ENCODE measurements at places on chromosomes 2 and 18. TPM values are rescaled to one million over a fixed set of nuclear protein-coding genes. Genes with fewer than 3 reads are reported as not detected.
A peak's percentile ranks its signal among the peaks of the same experiment; 100 is the strongest.

The SOX11 gene
- total RNA-seq, result not detected

The TUBA4B gene
- total RNA-seq, result not detected

The RUFY4 gene
- total RNA-seq, result not detected

The STK39 gene
- total RNA-seq, result 2.8 TPM

The FOSL2 gene
- 37.3 TPM for total RNA-seq

The IDH1 gene
- 118 TPM for total RNA-seq

The MREG gene
- total RNA-seq, result 1.9 TPM

The CTAGE1 gene
- total RNA-seq, result not detected

The KLHL14 gene
- total RNA-seq, result 0.39 TPM

The SULT1C4 gene
- 114 TPM for total RNA-seq

The FIGLA gene
- total RNA-seq, result 0.13 TPM

The PUS10 gene
- total RNA-seq, result 5.4 TPM

The FBXO15 gene
- 0.13 TPM for total RNA-seq

DNA sequence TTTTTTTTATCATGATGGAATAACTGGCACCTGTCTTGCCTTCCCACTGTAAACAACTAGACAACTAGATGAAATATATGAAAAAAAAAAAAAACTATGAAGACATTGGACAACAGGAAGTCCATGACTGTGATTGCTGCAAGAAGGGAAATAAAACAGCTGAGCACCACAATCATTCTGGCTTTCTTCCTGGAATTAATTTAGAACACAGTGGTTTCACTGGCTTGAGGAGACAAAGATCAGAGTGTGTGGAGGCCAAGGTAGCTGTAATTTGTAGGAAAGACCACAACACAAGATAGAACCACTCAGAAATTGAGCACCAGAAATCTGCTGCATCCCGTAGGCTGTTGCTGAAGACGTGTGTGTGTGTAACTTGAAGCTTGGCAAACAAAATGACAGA, 121.1 kb upstream of the PID1 start:
- no peak for DNase-seq

DNA sequence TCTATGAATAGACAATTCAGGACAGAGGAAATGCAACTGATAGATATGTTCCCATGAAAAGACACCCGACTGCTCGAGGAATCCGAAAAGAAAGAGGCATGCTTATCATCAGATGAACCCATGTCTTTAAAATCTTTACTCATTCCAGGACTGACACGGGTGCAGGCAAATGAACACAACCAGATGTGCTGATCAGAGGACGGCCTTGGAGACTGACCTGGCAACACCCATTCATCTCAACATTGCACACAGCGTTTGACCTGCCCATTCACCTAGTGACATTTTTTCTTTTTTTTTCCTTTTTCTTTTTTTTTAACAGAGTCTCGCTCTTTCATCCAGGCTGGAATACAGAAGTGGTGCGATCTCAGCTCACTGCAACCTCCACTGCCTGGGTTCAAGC, 377.5 kb downstream of the EIPR1 start:
- no peak for DNase-seq

DNA sequence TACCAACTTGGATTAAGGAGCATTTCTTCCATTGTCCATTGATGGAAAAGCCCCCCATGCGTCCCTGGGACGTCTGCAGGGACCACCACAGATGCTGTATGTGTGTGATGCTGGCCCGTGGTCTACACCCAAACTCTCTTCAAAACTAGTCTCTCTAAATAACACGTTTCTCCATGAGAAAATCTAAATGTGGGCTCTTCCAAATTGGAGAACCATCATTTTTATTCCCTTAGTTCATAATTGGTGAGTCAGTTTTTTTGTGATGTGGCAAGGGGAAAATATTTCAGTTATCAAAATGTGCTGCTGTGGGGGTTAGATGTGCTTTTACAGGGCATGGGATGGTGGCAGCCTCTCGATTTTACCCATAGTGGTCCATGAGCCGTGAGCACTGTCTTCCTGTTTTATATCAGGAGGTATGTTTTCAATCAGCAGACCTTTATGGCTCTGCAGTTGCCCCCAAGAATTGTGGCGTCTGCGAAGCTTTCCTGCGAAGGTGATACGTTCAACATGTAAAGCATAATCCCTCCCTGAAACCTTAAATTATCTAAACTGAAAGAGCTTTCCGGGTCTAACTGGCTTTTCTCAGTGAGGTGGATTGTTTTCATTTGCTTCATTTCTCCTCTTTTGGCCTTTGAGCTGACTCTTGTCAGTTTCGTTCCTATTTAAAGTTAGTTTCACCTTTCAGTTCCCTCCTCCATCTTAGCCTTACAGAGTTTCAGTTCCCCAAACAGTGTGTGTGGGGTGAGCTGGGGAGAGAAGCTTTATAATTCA, 78.4 kb downstream of the SETBP1 start:
- DNase-seq, result no peak

GRCh38 chr2:151043484-151043883, 218.2 kb downstream of the RBM43 start:
- DNase-seq, result no peak

DNA sequence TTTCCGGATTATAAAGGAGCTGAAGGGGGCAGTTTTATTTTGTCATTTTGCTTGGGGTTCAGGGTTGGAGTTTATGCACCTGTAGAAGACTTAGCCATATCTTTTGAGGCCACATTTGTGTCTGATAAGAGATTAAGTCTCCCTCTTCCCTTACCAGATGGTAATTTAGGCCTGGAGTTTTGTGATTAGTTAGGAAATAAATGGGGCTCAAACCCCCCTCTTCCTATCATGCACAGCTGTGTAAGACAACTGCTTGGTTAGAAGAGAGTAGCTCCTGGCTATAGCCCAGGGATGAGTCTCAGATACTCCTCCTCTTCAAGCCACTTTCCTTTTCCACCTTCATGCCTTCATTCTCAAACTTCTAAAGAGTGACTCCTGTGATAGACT, 802 bp upstream of the SAP130 start:
- DNase-seq, result no peak

DNA sequence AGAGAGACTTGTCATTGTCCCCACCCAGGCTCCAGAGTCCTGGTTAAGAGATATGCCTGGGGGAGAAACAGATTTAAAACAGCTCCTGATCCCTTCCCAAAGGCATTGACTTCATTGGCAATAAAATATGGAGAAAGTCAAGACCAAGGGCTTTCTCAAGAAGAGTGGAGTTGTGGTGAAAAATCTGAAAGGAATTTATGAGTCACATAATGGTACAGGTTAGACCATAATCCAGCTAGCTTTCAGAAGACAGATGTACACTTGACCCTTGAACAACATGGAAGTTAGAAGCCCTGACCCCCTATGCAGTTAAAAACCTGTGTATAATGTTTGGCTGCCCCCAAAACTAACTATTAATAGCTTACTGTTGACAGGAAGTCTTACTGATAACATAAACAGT, 599.1 kb upstream of the SOX11 start:
- no peak for DNase-seq

- DNase-seq, result no peak
Measured at GRCh38 chr2:41821167-41821566, 226.7 kb upstream of the PKDCC start.

- peak; percentile 12 for DNase-seq
Measured at GRCh38 chr18:31302991-31303390, 15.0 kb upstream of the DSG1 start.

DNA sequence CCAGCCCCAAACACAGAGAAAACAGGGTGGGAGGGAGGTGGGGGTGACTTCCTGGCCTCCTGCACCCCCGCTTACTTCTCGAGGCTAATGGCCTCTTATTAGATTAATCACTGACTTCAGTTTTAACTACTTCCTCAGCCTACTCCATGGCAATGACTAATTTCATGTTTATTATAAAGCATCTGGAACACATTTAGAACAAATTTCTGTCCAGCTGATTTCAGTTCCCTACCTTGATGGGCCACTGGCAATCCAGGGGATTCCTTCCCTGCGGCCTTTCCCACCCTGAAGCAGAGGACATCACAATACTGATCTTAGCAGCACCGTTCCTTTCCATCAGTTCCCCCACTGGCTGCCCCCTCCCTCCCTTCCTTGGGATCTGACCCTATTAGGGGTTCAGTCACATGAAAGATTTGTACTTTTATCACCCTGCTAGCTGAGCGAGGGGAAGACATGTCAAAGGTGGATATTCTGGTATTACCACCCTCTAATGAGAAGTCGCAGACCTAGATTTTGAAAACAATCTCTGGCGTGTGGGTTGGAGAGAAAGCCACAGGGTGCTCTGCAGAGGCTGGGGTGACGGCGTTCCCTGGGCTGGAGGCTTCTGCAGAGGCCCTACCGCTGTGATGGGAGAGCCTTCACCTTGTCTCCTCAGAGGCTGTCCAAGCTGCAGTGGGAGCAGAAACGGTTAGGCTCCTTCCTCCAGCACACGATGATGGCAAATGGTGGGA, 67.6 kb downstream of the KIAA2012 start:
- DNase-seq, result no peak

GRCh38 chr2:98242003-98242402, 104.3 kb upstream of the CNGA3 start:
- DNase-seq, result no peak

GRCh38 chr2:26584656-26585055, 56.5 kb downstream of the CIB4 start:
- no peak for DNase-seq

- DNase-seq, result no peak
Measured at GRCh38 chr2:109218087-109218791, 89.2 kb downstream of the SH3RF3 start.

GRCh38 chr2:2007551-2008501, 263.5 kb upstream of the PXDN start:
- DNase-seq, result no peak

DNA sequence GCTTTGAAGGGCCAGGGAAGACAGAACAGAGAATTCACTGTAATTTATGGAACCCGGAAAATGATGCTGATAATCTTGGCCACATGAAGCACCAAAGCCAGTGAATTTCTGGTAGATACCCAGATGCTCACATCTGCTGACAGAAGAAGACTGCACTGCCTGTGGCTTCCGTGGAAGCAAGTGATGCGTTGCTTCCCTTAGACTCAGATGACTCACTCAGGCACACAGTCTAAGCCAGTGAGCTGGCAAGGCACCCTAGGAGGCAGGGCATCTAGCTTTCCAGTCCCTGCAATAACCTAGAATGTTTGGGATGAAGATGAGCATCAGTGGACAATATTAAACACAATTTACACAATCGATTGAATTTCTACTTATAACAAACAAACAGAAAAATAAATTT, 284.7 kb downstream of the CMPK2 start:
- DNase-seq, result no peak

- no peak for DNase-seq
Measured at GRCh38 chr2:70560442-70560841, 6.8 kb upstream of the TGFA start.

- DNase-seq, result no peak
Measured at GRCh38 chr2:160912276-160912675, 248.0 kb upstream of the TANK start.

DNA sequence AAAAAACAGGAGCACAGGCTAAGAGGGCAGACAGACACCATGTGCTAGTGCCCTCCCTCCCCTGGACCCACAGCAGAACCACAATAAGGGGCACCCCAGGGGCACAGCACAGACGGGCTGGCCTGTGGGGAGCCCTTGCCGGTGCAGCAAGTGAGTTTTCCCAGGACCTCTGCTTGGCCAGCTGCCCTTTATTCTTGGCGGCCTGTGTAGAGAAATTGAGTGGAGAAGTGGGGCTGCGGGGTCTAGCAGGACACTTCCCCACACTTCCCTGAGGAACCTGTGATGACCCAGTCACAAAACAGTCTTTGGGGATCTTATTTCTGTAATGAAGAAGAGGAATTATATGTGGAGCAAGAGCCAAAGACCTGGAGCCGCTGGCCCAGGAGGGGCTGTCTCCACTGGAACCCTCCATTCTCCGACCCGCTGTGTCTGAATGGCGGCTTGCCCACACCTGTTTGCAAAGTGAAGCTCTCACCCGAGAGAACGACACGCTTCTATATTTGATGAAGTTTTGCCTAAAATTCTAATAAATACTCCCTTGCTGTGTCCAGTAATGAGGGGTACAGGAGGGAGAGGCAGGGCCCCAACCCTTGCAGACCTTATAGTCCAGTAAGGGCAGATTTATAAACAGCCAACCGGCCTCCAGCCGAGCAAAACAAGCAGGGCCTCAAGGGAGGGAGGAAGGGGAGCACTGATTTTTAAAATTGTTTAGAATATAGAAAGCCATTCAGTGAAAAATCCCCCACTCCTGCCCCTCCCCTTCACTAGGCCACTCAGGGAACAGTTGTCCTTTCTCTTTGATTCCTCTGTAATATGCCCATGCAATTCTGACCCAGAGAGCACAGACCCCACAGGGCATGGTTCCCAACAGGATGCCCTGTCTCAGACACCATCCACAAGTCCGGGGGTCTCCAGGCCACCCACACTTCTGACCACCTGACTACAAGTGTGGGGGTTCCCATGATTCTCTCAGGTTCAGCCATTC, 44.7 kb upstream of the SNED1 start:
- DNase-seq, result no peak

DNA sequence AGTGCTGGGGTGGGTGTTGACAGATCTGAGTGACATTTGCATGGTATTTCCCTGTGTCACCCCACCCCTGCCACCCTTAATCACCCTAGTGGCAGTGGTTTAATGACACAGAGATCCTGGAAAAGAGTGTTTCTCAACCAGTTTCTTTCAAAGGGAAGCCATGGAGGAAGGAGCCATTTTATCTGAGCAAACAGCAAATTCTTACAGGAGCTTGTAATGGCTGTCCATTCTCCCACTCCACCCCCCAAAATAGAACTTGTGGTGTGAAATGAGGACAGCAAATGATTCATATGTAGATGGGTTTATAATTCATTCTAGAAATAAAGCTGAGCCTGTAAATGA, 51.5 kb downstream of the CDC42EP3 start:
- no peak for DNase-seq

- DNase-seq, result no peak
Measured at GRCh38 chr18:36849288-36850006, 20.5 kb downstream of the KIAA1328 start.

DNA sequence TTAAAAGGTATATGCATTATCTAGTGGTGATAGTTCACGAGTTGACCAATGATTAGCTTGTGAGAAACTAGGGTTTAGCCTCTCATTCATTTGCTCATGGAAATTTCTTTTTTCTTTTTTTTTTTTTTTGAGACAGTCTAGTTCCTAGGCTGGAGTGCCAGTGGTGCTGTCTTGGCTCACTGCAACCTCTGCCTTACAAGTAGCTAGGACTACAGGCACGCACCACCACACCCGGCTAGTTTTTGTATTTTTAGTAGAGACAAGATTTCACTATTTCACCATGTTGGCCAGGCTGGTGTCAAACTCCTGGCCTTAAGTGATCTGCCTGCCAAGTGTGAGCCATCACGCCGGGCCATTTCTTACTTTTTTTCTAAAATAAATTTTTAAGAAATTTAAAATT, 14.0 kb downstream of the KDM3A start:
- no peak for DNase-seq
